M059J (cell line): ENCODE measurements at places on chromosomes 3 and 15.
A peak's percentile ranks its signal among the peaks of the same experiment; 100 is the strongest.

- no peak for DNase-seq
Measured at GRCh38 chr3:13673207-13673606, 124.3 kb downstream of the FBLN2 start.

- peak; percentile 70 for DNase-seq
Measured at GRCh38 chr3:40120806-40121205, 188.7 kb upstream of the EIF1B start.

GRCh38 chr3:161851941-161852566 lies 355.4 kb downstream of the OTOL1 start:
- DNase-seq: peak; percentile 51

- DNase-seq: peak; percentile 95
Measured at GRCh38 chr3:159763011-159763601, 225.5 kb upstream of the IL12A start.

- DNase-seq: no peak
Measured at GRCh38 chr15:60328852-60329443, 68.8 kb downstream of the ANXA2 start.

DNA sequence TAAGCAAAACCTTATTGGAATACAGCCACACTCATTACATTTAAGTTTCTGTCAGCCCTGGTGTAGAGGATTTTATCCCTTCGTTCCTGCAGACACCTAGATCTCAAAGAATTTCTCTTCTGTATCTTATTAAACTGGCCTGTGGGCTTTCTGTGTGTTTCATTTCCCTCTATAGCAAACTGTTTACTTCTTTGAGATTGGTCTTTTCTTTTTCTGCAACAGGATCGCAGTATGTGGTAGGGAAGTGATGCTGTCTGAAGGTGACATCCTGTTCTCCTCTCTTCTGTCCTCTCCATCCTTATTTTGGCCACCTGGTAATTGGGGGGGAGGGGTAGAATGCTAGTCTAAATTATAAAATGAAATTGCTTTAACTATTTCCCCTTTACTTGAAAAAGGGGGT lies 25.5 kb downstream of the ATP1B3 start:
- no peak for DNase-seq
